ENCODE measurements at places on chromosomes 11 and 22.

GRCh38 chr22:37300551-37301017, 18.3 kb downstream of the CYTH4 start:
- no peak for DNase-seq

DNA sequence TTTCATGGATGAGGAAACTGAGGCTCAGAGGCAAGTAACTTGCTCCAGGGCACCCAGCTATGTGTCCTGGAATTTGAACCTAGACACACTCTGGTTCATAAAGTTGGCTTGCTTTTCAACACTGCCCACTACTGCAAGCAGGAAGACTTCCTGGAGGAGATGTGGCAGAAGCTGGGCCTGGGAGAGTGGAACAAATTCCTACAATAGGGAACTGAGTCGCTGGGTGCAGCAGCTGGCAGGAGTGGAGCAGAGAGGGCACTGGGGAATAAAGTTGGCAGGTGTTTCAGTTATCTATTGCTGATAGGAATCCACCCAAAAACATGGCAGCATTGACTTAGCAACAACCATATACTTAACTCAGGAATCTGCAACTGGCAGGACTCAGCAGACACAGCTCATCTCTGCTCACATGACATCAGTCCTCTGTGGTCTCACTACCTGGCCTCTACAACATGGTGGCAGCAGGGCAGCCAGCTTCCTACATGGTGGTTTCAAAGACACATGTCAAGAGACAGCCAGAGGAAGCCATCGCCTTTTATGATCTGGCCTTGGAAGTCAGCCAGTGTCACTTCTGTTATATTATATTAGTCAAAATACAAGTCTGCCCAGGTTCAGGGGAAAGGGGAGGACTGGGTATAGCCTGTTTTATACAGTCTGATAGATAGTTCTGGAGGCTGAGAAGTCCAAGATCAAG, 10.6 kb upstream of the CARD10 start:
- no peak for DNase-seq

GRCh38 chr22:17829695-17830042, 55.4 kb upstream of the BID start:
- no peak for DNase-seq

DNA sequence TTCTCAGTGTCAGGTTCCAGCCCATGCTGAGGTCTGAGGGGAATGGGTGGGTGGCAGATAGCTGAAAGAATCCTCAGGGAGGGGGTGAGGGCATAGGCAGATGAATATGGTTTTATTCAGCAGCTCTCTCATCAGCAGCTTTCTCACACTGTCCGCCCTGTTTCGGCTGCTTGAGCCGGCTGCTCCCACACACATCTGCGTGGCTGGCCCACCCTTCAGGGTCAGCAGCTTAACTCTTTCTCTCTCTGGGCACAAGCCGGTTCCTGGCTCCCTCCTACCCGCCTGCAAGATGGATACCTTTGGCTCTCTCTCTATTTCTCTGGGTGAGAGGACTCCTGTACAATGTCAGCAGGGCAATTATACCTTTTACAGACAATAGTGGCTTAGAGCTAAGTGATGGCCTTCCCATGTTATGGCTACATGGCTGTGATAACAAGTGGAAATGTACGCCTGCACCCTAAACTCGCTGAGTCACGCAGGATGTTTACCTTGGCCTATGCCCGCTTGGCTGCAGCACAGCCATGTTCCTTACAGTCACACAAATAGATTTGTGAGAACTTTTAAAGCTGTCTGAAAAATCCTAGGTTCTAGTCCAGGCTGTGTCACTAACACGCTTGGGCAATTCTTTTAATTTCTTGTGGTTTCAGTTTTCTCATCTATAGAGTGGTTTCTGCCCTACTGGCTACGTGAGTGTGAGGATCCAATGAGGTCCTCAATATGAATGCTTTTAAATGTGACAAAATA, 4.1 kb downstream of the MMP20 start:
- DNase-seq, result no peak

DNA sequence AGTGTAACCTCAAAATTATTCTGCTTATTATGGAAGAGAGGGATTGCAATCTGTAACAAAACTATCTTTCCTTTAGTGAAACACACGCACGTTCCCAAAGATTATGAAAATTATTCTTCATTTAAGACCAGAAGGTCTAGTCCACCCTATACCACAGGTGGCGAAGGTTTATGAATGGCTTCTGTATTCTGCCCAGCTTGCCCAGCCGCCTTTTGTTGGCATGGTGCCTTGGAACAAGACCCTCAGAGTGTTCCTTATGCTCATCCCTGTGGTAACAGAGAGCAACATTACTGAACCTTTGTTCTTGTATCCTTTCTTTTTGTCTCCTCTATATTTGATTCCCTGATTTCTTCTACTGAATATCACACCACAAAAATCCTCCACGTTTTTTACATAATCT, 116.4 kb downstream of the FAR1 start:
- no peak for DNase-seq

DNA sequence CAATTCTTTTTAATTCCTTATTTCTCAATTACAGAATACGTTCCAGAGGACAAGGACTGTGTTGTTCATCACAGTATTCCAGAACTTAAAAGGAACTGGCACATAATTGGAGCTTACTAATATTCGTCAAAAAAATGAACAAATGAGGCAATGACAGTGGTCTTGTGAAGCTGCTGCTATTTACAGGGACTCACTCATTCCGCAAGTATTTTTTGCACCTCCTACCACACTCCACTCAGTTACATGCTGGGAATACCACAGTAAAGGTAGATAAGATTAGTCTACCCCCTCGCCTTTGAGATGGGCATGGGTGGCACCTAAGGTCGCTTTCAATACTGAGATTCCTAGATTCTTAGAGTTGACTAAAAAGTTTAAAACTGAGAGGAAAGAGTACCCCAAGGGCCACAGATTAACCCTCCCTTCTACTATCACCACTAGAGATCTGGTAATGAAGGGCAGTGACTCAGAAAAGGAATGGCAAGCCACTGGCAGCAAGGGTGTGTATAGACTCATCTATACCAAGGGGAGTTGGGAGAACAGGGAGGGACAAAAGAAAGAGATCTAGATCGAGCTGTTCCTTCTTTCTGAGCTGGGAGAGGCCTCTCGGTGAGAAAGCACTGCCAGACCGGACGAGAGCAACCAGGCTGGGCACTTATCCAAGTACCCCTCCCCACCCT, 85.0 kb downstream of the RPL27A start:
- no peak for DNase-seq

GRCh38 chr11:125202362-125202880, 37.9 kb downstream of the PKNOX2 start:
- DNase-seq, result no peak

DNA sequence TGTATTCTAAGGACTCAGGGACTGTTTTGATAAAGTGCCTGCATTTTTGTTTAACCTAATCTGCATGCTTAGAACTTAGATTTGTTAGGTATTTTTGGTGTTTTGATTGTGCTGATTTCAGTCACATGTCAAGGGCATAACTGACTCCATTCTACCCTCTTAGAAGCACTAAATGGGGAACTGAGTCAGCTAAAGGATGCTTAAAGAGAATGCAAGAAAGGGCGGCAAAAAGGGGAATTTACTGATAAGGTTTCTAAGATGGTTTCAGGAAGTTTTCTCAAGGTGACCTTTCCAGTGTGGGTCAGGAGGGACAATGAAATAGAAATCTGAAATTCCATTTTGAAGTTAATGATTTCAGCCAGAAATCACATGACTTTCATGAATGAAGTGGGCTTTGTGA, 43.0 kb downstream of the MMP20 start:
- DNase-seq, result no peak

DNA sequence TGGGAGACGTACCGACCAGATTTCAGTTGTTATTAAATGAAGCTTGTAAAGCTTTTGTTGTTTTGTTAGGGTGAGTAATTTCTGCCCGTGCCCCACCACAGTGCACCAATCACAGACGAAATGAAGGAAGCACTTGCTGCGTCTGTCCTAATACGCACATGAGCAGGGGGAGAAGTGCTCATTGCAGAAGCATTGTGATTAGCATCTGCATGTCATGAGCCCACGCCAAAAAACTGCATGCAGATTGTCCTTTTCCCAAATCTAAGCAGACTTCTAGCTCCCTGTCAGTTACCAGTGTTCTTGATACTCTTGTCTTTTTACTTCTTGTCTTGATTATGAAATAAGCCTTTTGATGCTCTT, 15.5 kb downstream of the RBX1 start:
- DNase-seq, result no peak

GRCh38 chr11:123356539-123356938, 73.5 kb upstream of the GRAMD1B start:
- no peak for DNase-seq

DNA sequence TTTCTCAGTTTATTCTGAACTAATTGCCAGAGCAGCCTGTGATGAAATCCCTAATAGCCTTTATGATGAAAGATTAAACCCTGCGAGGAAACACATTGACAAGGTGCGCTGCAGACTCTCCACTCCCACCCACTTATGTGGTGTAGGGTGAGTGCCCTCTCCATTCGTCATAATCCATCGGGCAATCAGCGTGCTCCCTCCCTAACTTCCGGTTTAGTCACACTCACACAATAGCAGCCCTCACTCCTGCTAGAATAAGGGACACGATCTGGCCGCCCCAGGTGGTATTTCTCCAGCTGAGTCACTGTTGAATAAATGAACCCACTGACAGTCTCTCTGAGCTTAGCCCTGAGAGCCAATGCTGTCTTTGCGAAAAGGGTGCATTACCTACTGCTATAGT, 188.3 kb downstream of the OPCML start:
- no peak for DNase-seq

DNA sequence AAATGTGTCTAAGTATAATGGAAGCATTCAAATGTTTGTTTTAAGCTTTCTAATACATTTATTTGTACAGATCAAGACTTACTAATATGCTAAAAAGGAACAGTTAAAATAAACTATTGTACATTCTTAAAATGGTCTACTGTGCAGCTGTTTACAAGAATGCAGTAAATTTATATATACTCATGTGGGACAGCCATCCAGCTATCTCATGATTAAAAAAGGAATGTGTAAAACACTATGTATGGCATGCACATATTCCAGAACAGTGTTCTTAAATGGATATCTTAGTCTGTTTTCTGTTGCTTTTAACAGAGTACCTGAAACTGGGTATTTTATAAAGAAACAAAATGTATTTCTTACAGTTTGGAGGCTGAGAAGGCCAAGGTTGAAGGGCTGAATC, 30.2 kb upstream of the CSTF3 start:
- no peak for DNase-seq

DNA sequence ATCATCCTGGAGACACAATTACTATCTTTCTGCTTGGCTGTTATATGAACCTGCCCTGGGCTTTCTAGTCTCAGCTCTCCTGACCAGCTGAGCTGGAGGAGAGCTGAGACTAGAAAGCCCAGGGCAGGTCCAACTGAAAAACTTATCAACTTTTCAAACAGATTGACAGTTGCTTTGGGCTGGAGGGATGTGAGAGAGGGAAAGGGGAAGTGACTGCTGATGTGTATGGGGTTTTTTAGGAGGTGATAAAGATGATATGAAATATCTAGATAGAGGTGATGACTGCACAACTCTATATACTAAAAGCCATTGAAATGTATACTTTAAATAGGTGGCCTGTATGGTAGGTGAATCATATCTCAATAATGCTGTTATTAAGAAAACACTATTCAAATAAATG, 60.2 kb upstream of the CHRM4 start:
- no peak for DNase-seq

GRCh38 chr11:118699506-118700220, 20.2 kb upstream of the TREH start:
- peak; percentile 38 for DNase-seq

- DNase-seq, result peak; percentile 9
Observed at GRCh38 chr11:102390667-102391465, 43.9 kb downstream of the BIRC2 start.

GRCh38 chr11:130694488-130695045, 221.7 kb downstream of the SNX19 start:
- DNase-seq, result no peak

GRCh38 chr11:116828632-116829524, 829 bp upstream of the APOC3 start:
- DNase-seq, result no peak

DNA sequence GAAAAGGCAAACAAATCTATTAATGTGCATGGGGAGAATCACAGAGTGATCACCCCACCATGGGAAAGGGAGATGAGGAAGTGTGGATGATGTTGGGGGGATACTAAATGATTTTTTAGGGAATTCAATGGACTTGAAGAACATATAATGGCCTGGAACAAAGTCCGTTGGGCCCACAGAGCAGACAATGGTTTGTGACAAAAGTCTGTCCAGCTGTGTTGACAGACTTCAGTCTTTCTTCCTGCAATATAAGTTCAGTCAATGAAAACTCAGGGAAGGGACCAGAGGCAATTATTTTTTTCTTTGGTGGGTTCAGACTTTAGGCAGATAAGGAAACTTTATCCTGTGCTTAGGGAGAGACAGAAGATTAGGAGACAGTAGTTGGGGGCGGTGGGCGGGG, 18.0 kb upstream of the HORMAD2 start:
- no peak for DNase-seq

- DNase-seq, result no peak
Observed at GRCh38 chr11:58625826-58626460, 3.5 kb downstream of the CNTF start.

DNA sequence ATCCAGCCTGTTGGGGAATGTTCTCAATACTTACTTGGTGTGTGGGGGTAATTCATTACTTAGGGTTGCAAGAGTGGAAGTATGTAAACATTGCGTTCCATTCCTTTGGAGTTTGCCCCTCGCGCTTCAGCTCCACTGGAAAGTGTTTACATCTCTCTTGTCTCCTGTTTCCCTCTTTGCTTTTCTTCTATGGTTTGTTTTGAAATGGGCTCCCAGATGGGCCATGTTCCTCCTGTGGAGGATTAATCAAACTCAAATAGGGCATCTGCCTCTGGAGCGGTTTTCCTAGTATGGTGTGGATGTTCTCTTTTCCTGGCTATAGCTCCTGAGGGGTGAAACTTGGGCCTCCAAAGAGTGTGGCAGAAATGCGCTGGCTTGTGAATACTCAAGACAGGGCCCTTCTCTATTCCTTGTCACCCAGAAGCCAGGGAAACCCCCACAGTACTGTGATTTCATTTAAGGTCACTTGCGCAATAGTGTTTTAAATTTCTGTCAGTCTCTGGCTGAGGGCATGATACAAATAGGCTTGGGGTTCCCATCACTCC, 51.9 kb downstream of the CD44 start:
- no peak for DNase-seq

DNA sequence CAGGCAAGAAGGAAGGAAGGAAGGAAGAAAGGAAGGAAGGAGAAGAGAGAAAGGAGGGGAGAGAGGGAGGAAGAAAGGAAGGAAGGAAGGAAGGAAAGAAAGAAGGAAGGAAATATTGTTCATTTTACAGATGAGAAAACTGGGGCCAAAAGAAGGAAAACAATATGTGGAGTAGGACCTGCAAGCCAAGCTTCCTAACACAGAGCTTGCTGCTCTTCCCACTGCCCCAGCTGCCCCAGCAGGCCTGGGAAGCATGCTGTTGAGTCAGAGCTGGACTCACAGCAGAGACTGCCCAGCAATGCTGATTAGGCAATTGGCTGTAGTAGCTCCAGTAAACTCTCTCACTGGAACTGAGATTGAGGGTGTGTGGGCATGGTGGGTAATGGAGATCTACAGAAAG, 42.6 kb upstream of the SMCO4 start:
- no peak for DNase-seq

DNA sequence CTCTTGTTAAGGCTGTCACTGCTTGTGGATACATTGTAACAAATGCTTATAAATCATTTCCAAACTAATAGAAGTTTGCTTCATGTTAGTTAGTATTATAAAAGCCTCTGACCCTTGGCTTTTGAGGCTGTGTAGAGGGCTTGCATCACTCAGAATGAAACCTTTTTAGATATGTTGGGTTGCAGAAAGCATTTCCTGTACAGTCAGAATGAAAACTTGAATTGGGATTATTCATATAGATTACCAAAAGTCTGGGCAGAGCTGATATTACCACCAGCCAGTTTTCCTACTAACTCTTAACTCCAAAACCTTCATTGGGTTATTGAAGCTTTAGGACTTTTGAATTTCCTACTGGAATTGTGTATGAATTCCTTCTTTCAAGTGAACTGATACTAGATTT, 12.0 kb downstream of the KMT2A start:
- no peak for DNase-seq

Measured in activated CD8-positive, alpha-beta memory T cell treated with anti-CD3 and anti-CD28 coated beads for 4 hours (primary cell).